ENCODE measurements at places on chromosomes 4 and X.

DNA sequence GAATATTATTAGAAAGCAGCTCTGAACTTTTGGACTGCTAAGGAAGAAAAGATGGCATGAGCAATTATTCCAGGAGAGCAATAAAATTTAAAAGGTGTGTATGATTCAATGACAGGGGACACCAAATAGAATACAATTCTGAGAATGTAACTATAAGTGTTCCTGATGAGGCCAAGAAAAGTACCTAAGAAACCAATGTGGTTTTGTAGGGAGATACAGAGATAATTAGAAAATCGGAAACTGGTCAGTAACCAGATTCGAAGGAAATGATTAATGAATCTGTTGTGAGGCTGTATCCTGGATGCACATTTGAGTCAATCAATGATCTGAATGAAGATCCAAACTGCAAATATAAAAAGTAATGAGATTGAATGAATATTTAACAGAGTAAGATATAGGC lies 6.0 kb downstream of the NOA1 start:
- DNase-seq, result no peak

DNA sequence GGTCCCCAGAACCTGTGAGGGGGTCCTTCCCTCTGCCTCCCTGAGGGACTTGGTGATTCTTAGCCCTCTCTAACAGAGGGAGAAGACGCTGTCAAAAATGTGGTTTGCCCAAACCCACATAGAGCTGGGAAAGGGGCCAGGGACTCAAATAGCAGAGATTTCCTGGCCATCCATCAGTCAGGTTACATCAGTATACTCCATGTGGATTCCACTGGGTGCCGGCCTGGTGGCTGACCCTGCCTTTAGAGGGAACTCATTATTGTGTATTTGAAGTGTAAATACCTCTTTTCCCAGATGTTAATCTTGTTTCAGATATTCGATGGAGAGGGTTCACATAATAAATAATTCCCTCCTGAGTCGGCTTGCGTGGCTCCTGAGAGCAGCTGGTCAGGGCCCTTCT lies 130.3 kb downstream of the TBL1X start:
- no peak for DNase-seq

GRCh38 chr4:121256887-121257466 lies 92.9 kb upstream of the TNIP3 start:
- no peak for DNase-seq

- DNase-seq, result no peak
Observed at GRCh38 chr4:106773076-106773905, 262.8 kb downstream of the DKK2 start.

- DNase-seq, result no peak
Observed at GRCh38 chrX:45619290-45619689, 418.6 kb upstream of the DIPK2B start.

- DNase-seq, result no peak
Observed at GRCh38 chr4:137467537-137467936, 64.8 kb downstream of the PCDH18 start.

GRCh38 chrX:130552444-130553073 lies 150.8 kb downstream of the RBMX2 start:
- DNase-seq, result no peak

- no peak for DNase-seq
Observed at GRCh38 chr4:183326853-183327252, 4.6 kb upstream of the CLDN24 start.

- no peak for DNase-seq
Observed at GRCh38 chrX:96569034-96569433, 115.6 kb upstream of the DIAPH2 start.

GRCh38 chr4:1978226-1978625 lies 30.5 kb downstream of the NELFA start:
- DNase-seq, result no peak

Measured in GM13977 (cell line).